ENCODE measurements at places on chromosomes 1 and 21. TPM values are rescaled to one million over a fixed set of nuclear protein-coding genes. Genes with fewer than 3 reads are reported as not detected.

The AMY1B gene
- total RNA-seq: not detected

The TAS1R2 gene
- total RNA-seq: not detected

The FAM72B gene
- total RNA-seq: 9.6 TPM

The HIVEP3 gene
- 9.0 TPM for total RNA-seq

The CRP gene
- 3.6 TPM for total RNA-seq

The C8A gene
- not detected for total RNA-seq

The ZNF670 gene
- 3.9 TPM for total RNA-seq
